Activated CD4-positive, alpha-beta T cell treated with anti-CD3 and anti-CD28 coated beads, Interleukin-2, amount 50 U/mL, for 48 hours (primary cell): ENCODE measurements at places on chromosomes 11 and 22.
A peak's percentile ranks its signal among the peaks of the same experiment; 100 is the strongest.

DNA sequence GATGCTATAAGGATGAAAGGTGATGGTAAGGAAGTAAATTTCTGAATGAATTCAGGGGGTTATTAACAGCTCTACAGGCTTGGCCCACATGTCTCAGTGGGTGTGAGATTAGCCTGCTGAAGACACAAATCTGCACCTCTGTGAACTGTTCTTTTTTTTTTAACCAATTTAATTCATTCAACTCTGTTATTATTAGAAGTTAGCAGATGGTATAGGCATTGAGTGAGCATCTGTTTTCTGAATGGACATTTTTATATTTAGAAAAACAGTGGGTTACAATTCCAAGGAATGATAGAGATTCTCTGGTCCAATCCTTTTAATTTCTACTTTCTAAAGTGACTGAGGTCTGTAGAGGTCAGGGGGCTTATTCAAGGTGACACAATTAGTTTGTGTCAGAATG lies 122.0 kb upstream of the SORL1-AS1 start:
- no peak for DNase-seq

- no peak for DNase-seq
These were observed 10.5 kb upstream of the ZBTB16 start for GRCh38 chr11:114049050-114049449.

- DNase-seq: no peak
These were observed 171.9 kb downstream of the BUD13 start for GRCh38 chr11:116600930-116601329.

GRCh38 chr22:30325065-30325720 lies 1.5 kb downstream of the TBC1D10A start:
- no peak for DNase-seq

- peak; percentile 84 for DNase-seq
These were observed 5.9 kb downstream of the CENPM start for GRCh38 chr22:41940832-41941765.

DNA sequence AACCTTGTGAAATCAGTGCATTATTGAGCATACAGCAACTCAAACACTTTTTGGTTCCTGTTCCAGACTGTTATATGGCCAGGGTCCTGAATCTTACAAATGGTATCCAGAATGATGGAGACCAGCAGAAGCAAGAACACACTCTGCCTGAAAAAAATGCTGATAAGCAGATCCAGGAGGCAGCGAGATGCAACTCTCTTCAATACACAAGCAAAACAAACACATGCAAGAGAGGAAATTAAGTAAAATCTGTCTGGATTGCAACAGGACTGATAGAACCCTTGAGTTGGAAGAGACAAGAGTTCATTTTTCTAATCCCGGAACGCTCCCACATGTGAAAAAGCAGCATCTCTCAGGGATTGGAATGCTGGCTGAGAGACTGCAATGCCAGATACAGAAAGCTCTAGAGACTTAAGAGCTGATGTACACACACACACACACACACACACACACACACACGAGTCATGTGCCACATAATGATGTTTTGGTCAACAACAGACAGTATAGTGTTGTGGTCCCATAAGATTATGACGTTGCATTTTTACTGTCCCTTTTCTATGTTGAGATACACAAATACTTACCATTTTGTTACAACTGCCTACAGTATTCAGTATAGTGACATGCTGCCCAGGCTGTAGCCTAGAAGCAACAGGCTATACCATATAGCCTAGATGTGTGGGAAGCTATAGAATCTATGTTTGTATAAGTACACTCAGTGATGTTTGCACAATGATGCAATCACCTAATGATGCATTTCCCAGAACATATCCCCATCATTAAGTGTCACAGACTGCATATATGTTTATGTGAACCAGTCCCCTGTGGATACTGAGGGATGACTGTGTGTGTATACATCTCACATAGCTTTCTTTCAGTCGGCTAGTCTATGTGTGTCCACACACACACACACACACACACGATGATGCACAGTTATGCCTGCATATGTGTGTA lies 406.6 kb downstream of the LARGE1 start:
- DNase-seq: no peak

DNA sequence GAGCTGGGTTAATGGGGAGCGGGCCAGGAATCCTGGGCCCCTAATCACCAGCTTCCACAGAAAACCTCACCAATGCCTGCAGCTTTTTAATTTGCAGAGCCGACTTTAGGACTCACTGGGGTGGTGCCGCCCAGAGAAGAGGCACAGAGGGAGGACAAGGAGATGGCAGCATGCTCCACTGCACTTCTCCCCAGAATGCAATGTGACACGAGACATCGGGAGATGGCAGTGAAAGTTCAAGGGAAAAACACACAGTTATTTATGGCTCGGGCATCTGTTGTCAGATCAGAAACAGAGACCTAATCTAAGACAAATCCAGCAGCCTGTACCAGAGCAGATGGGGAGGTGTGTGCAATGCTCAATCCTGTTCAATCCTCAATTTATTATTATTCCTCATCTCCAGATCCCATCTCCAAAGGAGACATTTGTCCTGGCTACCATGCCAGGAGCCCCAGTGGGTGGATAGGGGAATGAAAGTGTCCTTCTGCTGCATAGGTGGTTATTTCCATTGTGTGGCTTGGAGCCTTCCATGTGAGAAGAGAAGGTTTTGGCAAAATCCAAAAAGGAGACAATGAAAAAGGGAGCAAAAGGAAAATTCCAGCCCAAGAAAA lies 250.0 kb downstream of the NXPE2 start:
- DNase-seq: no peak

GRCh38 chr11:33536178-33536577 lies 164.4 kb downstream of the C11orf91 start:
- DNase-seq: no peak

GRCh38 chr22:40108396-40108795 lies 69.3 kb upstream of the TNRC6B start:
- no peak for DNase-seq

GRCh38 chr11:62553080-62553838 lies 6.7 kb upstream of the AHNAK start:
- peak; percentile 50 for DNase-seq

GRCh38 chr11:11777897-11778296 lies 63.9 kb upstream of the USP47 start:
- DNase-seq: no peak

- DNase-seq: no peak
These were observed 102.4 kb upstream of the FSHB start for GRCh38 chr11:30128269-30128932.

DNA sequence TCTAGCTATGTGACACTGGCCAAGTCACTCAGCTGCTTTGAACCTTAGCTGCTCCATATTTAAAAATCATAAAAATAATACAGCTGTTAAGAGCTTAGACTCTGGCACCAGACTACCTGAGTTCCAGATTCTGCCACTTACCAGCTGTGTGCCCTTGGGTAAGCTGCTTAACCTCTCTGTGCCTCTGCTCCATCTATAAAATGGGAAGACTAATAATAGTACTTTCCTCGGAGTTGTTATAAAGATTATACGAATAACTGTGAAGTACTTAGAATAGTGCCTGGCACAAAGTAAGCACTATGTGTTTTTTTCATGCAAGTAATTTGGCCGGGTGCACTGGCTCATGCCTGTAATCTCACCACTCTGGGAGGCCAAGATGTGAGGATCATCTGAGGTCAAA lies 1.4 kb downstream of the HDHD5 start:
- no peak for DNase-seq

GRCh38 chr22:36593215-36593614 lies 64.2 kb upstream of the EIF3D start:
- no peak for DNase-seq

DNA sequence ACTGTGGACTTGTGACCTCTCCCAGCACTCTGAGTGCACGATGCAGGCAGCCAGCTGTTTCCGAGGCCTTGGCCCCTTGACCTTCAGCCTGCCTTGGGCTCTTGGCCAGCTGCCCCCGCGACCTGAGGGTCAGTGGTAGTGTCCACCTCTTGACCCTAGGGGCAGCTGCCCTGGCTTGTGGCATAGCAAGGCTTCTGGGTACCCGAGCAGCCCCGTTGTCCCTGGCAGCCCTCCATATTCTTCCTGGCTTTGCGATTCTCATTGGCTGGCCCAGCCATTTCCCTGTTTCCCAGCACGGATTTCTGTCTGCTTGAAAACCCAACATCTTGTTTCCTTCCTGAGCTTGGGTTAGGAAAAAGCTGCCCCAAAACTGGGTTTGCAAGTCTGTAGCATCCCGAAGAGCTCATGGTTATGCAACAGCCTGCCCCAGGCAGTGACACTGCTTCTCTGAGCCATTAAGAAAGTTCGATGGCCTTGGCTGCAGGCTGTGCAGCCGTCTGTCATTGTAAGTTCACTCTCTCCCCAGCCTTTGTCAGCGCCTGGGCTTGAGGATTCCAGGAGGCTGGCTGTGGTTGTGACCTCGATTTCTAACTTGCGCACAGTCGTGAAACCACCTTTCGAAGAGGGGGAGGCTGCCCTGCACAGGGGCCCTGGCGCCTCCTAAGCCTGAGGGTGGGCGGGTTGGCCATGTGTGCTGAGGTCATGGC lies 48.8 kb downstream of the FBLN1 start:
- no peak for DNase-seq

DNA sequence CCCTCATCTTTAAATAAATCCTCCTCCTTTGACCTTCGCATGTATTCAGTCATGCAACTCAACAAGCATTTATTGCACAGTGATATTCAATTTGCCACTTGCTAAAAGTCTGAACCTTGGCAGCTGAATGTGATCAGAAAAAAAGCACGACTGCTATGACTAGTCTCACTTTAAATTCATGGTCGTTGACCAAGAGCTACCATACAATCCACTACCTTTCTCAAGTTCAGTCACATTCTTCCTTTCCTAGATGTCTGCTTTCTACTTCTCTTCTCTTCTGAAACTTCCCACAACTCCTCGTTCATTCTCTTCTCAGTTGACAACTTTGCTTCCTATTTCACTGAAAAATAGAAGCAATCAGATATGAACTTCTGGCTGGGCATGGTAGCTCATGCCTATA lies 2.0 kb upstream of the SAA1 start:
- no peak for DNase-seq

DNA sequence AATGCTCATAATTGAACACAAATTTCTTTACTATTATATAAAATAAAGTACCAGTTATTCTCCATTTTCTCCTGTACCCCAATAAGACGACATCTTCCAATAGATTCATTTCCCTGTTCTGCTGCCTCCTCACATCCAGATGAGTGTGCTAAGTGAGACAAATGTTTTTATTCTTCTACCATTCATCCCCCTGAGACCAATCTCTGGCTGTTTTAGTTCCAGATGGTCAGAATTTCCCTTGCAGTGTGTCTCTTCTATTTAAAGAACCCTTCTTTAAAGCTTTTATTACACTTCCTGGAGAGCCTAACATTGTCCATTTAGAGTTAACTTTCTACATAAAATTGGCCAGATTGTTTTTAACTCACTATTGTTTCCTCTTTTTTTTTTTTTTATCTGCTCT lies 41.2 kb upstream of the GLYATL1 start:
- DNase-seq: no peak

DNA sequence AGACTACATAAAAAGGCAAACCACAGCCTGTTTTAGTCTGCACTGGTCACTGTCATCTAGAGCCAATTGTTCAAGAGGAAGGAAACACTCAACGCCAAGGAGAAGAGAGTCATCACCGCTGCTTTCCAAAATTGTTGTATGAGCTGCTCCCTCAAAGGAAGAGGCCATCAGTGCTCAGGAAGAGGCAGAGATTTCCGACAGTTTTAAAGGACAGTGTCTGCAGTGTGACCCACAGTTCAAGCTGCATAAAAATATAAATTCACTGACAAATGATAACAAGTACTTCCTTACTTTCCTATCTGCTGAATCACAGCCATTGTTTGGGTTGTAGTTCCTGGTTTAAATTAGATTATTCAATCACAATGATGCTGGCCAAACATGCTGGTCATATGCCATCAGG lies 16.4 kb downstream of the PRCP start:
- no peak for DNase-seq

- no peak for DNase-seq
These were observed 25.1 kb downstream of the TSG101 start for GRCh38 chr11:18501629-18502028.

DNA sequence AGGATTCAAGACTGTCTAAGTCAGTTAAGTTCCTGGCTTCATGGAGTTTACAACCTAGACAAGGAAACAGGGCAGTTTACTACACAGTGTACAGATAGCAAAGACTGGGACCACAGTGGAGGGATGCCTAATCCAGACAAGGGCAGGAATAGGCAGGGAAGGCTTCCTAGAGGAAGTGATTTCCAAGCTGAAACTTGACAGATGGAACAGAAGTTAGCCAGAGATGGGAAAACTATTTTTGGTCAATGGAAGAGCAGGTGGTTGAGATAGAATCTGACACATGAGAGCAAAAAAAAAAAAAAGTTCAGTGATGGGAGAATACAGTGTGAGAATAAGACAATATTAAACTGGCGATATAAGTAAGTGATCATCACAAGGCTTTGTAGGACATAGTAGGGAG lies 1.3 kb downstream of the COA4 start:
- DNase-seq: no peak

GRCh38 chr11:117716521-117717440 lies 80.2 kb downstream of the DSCAML1 start:
- no peak for DNase-seq

DNA sequence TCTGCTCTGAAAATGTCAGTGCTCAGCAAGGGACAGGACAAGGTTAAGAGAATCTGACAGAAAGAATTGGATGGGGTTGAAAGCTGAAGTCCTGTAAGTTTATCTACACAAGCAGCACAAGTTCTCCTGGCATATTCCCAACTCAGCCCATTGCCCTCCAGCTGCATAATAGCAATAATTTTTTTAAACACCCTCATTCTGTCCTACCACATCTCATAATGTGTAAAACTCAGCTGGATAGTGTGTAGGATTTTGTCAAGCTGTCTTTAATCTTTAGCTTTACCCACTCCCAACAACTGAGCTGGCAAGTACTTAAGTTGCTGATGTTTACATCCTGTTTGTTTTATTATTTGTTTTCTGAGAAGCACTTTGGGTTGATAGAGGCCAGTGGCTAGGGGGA lies 158.9 kb downstream of the CADM1 start:
- no peak for DNase-seq

- no peak for DNase-seq
These were observed 25.7 kb downstream of the USP28 start for GRCh38 chr11:113849713-113850112.

DNA sequence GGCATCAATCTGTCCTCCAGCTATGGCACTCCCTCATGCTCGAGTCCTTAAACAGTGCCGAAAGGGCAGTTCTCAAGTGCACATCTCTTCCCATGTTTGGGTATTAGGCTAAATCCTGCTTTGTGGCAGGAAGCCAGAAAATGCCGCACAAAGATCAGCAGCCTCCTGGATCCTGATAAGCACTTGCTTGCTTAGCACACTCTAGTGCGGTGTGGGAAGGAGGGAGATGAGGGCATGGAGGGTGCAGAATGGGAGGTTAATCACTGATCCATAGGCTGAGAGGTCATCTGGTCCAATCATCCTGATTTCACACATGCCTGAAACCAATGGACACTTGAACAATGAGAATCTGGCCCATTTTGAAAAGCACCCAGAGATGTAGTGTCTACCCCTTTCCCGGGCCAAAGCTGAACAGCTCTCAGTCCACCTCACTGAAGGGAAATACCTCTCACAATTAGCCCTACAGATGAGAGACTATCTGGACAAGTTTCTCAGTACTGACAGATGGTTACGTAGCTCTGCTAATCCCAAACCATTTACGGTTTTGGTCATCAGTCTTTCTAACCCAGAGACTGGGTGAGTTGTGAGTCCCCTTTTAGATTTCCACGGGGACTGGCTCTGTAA lies 29.8 kb upstream of the CHRM4 start:
- no peak for DNase-seq

GRCh38 chr11:74269161-74269811 lies 42.2 kb downstream of the P4HA3 start:
- DNase-seq: peak; percentile 15
